ENCODE measurements at places on chromosomes 16 and 17.

- no peak for DNase-seq
Observed at GRCh38 chr16:3118846-3119245, 6.5 kb downstream of the ZNF205 start.

- DNase-seq: peak; percentile 73
Observed at GRCh38 chr16:67872631-67873434, at the start of gene EDC4. Gene EDC4, plus strand, starts transcription at chr16:67873052. Its CDS starts 210 bp downstream, at chr16:67873262.

DNA sequence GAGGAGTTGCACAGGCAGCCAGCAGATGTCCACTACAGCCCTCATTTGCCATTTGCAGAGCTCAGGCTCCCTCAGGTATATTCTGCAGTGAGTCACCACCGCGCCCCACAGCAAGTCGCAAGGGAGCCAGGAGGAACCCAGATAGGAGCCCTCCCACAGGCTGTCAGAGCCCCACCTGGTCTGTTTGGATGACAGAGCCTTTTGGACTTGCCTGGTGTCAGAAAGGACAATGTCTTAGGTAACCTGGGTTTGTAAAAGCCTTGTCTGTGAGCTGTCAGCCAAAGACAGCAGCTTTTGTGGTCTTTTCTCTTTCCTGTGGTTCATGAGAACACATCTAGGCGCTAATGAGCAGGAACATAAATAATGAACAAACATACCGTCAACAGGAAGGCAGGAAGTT is 70.9 kb downstream of the GNAO1 start:
- DNase-seq: peak; percentile 51

- no peak for DNase-seq
Observed at GRCh38 chr16:5336941-5337340, 239.3 kb upstream of the EEF2KMT start.

DNA sequence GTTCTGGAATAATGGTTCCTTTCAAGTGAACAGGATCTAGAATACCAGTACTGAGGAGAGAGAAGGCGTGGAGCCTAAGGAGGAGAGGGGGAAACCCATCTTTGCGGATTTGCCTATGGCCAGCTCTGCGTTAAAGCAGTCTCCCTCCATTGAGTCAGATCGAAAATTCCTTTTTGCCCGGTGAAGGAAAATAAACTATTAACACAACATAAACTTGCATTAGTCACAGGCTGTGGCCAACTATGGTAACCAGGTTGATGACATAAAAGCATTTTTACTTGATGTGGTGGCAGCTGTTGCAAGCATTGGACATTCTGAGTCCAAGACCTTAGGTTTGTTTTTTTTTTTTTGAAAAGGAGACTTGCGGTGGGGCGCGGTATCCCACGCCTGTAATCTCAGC is 8.9 kb downstream of the LDAF1 start:
- DNase-seq: peak; percentile 88
